ENCODE measurements at places on chromosomes 2 and 18. TPM values are rescaled to one million over a fixed set of nuclear protein-coding genes. Genes with fewer than 3 reads are reported as not detected.

Gene IL1RL2
- total RNA-seq = not detected

DNA sequence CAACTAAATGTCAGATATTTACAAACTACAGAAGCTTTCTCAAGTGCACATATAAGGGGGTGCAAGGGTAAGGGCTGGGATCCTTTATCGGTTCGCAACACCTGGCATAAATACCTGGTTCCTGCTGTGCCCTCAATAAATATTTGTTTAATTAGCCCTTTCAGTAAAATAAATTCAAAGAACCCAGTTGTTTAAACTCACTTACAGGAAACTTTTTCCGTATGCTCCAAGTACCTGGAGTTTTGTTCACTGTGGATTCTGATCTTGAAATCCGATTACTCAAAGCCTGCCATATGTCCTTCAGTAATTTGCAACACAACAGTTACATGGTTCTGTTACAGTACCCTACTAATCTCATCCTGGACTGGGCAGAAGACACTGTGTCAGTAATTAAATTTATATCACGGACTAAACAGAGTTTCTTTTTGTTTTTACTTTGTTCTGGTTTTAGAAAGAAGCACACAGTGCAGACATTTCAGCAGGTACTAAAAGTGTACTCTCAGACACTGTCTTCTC, 36.9 kb downstream of the TBC1D8 start:
- peaks cover 45% of the 10 kb centered on the region for H3K4me1 ChIP-seq
- peak overlapping the region; percentile 90 for H3K27ac ChIP-seq
- no peaks in the 10 kb centered on the region for H3K27me3 ChIP-seq
- peaks cover 19% of the 10 kb centered on the region for H3K36me3 ChIP-seq

Gene DSG1
- not detected for total RNA-seq

GRCh38 chr2:170180031-170180566, 2.2 kb downstream of the MYO3B start:
- DNase-seq = no peak
- H3K27me3 ChIP-seq = no peaks in the 10 kb centered on the region
- no peaks in the 10 kb centered on the region for H3K36me3 ChIP-seq
- no peak overlapping the region for H3K4me3 ChIP-seq
- H3K4me1 ChIP-seq = peaks cover 6% of the 10 kb centered on the region
- no peak overlapping the region for H3K27ac ChIP-seq

- H3K4me3 ChIP-seq = no peak overlapping the region
- H3K4me1 ChIP-seq = no peaks in the 10 kb centered on the region
- DNase-seq = no peak
- H3K36me3 ChIP-seq = no peaks in the 10 kb centered on the region
Measured at GRCh38 chr2:184589261-184589660, 9.1 kb upstream of the ZNF804A start.

Gene NT5DC4
- not detected for total RNA-seq

Gene REG3G
- total RNA-seq = not detected

Gene CAPN14
- not detected for total RNA-seq

DNA sequence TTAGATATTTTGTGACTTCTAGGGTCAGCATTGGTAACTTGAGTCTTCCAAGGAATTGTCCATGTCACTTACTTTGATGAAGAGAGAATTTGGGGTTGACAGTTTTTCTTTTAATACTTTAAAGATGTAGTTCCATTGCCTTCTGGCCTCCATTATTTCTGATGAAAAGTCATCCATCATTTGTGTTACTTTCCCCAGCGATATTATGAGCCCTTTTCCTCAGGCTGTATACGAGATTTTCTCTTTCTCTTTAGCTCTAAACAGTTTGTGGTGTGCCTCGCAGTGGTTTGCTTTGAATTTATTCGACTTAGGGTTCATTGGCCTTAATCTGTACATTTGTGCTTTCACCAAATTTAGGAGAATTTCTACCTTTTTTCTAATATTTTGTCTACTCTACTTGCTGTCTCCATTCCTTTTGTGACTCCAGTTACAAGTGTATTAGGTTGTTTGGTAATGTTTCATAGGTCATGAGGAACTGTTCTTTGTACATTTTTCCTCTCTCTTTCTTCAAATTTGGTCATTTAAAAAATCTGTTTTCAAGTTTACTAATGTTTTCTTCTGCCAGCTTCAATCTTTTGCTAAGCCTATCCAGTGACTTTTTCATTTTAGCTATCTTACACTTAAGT, 131.4 kb upstream of the OTOS start:
- DNase-seq = no peak
- H3K27ac ChIP-seq = no peak overlapping the region
- H3K36me3 ChIP-seq = no peaks in the 10 kb centered on the region
- H3K27me3 ChIP-seq = peaks cover 55% of the 10 kb centered on the region
- no peak overlapping the region for H3K4me3 ChIP-seq

Gene NIFK
- 171 TPM for total RNA-seq

DNA sequence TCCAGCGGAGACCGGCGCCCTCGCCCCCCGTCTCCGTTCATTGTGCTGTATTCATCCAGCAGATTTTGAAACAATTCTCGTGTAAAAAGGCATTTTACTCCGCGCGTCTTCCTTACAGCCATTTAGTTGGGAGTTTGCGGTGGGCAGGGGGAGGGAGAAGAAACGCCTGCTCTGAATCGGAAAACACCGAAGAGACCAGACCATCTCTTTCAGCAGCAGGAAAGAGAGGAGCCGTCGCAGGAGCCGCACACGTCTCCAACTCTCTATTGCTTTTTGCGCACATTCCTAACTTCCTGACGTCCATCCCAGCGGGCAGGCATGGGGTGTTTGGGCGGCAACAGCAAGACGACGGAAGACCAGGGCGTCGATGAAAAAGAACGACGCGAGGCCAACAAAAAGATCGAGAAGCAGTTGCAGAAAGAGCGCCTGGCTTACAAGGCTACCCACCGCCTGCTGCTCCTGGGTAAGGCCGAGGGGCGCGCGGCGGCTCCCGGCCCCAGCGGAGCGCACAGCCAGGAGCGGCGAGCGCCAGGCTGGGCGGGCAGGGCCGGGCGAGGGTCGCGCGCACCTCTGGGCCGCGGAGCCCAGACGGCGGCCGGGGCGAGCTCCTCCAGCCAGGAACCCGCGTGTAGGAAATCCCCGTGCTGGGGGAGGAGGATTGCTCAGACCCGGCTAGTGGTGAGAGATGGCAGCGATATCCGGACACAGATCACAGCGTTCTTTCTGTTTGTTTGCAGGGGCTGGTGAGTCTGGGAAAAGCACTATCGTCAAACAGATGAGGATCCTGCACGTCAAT, 63.2 kb downstream of the GNAL start:
- H3K36me3 ChIP-seq = no peaks in the 10 kb centered on the region
- H3K4me1 ChIP-seq = no peaks in the 10 kb centered on the region
- H3K4me3 ChIP-seq = peak overlapping the region; percentile 63
- H3K27me3 ChIP-seq = peaks cover 40% of the 10 kb centered on the region
- no peak overlapping the region for H3K27ac ChIP-seq
- DNase-seq = no peak

Gene UGT1A4
- 0.12 TPM for total RNA-seq

Gene LRATD1
- 4.7 TPM for total RNA-seq

- no peaks in the 10 kb centered on the region for H3K36me3 ChIP-seq
- no peak overlapping the region for H3K27ac ChIP-seq
- no peak overlapping the region for H3K4me3 ChIP-seq
- H3K27me3 ChIP-seq = no peaks in the 10 kb centered on the region
Measured at GRCh38 chr2:24930768-24931167, 10.7 kb upstream of the ADCY3 start.

DNA sequence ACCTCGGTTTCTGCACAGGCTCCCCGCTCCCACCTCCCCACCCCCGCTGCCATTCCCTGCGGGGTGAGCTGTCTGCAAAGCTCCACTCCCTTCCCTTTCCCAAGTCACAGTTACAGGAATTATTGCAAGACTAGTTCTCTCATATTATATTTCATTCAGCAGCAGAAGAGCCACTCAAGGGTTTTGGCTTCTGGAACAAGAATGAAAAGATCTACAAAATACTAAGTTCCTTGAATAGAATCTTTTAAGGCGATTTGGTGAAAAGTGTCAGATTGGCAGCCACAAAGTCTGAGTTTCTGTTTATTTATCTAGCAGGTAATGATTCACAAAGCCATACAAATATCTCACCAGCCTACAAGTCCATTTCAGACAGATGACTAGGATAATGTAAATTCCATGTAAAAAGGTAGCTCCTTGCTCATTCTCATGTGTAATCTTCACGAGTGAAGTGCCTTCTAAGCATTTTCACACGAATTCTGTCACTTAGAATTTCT, 221.9 kb upstream of the RBBP8 start:
- H3K27me3 ChIP-seq = no peaks in the 10 kb centered on the region
- peaks cover 6% of the 10 kb centered on the region for H3K4me1 ChIP-seq
- H3K4me3 ChIP-seq = peak overlapping the region; percentile 85

DNA sequence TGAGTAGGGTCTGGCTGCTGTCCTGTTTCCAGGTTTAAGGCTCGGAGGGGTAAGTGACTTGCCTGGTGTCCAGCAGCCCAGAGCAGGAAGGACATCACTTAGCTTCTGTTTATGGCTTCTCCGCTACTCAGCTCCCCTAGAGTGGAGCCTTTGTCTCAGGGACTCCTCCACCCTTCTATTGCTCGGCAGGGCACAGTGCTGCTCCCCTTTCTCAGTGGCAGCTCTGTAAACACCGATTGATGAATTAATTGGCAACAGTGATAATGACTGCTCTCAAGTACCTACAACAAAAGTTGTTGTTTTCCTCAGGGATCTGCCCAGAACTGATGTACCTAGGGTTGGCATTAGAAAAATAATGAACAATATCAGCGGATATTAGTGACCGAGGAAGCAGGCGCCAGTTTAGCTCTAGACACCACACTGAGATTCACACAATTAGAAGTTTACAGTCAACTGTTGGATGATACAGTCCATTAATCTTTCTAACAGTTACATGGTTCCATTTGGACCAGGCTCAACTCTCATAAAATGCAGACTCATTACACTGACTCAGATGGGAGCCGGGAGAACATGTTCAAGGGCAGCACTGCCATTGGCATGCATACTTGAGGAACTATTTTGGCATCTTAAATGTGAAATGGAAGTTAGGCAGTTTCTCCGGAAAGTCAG, 265.7 kb downstream of the MTX2 start:
- DNase-seq = peak; percentile 34
- no peak overlapping the region for H3K4me3 ChIP-seq
- H3K27me3 ChIP-seq = no peaks in the 10 kb centered on the region
- peaks cover 37% of the 10 kb centered on the region for H3K4me1 ChIP-seq
- H3K36me3 ChIP-seq = no peaks in the 10 kb centered on the region

- peaks cover 31% of the 10 kb centered on the region for H3K36me3 ChIP-seq
- H3K27me3 ChIP-seq = no peaks in the 10 kb centered on the region
- H3K27ac ChIP-seq = no peak overlapping the region
- no peak overlapping the region for H3K4me3 ChIP-seq
- H3K4me1 ChIP-seq = peaks cover 17% of the 10 kb centered on the region
Measured at GRCh38 chr2:19982268-19982667, 7.6 kb downstream of the WDR35 start.

- H3K4me3 ChIP-seq = no peak overlapping the region
- H3K36me3 ChIP-seq = no peaks in the 10 kb centered on the region
- no peak overlapping the region for H3K27ac ChIP-seq
- no peaks in the 10 kb centered on the region for H3K27me3 ChIP-seq
- H3K4me1 ChIP-seq = peaks cover 5% of the 10 kb centered on the region
Measured at GRCh38 chr2:118091631-118092030, 3.4 kb downstream of the INSIG2 start.

Gene NEU2
- not detected for total RNA-seq

GRCh38 chr2:174611854-174612253, 14.2 kb upstream of the WIPF1 start:
- no peaks in the 10 kb centered on the region for H3K36me3 ChIP-seq
- H3K27ac ChIP-seq = no peak overlapping the region
- H3K4me1 ChIP-seq = peaks cover 26% of the 10 kb centered on the region
- DNase-seq = no peak
- H3K4me3 ChIP-seq = no peak overlapping the region

- H3K36me3 ChIP-seq = peaks cover 17% of the 10 kb centered on the region
- H3K4me3 ChIP-seq = no peak overlapping the region
Measured at GRCh38 chr2:48525269-48525943, 4.5 kb upstream of the STON1 start.

DNA sequence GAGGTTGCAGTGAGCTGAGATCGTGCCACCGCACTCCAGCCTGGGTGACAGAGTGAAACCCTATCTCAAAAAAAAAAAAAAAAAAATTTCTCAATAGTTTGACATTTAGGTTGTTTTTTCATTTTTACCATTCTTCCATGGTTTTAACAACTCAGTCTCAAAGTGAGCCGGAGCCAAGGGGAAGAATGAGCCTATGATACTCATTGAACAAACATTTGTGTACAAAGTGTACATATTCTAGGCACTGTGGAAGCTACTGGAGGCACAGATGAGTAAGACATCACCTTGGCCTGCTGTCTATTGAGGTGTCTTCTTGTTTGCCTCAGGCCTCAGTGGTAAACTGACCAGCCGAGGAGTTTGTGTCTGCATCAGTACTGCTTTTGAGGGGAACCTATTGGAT, 21.9 kb downstream of the CENPO start:
- no peaks in the 10 kb centered on the region for H3K27me3 ChIP-seq
- no peak for DNase-seq
- no peaks in the 10 kb centered on the region for H3K4me1 ChIP-seq
- peaks cover 39% of the 10 kb centered on the region for H3K36me3 ChIP-seq

DNA sequence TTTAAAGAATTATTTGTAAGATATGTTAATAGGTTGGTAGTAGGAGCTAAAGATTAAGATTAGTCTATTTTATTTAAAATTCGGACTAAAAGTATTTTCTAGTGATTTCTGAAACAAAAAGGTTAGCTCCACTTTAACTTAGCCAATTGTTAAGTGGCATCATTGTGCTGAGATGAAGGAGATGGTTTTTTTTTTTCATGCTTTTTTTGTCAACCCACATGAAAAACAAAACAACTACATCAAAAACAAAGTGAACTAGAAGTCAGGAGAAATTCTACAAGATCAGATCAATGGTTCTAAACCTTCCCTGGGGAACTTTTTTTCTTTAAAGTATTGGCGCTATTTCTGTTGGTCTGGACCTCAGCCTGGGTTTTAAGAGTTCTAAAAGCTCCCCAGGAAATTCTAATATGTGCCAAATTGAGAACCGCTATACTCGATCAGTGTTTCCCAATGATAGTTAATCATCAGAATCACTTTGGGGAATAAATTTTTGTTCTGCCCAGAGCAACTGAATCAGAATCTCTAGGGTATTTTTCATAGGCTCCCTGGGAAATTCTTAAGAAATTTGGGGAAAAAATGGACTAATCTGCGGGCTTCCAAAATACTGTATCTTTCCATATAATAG, 2.3 kb downstream of the ZC3H6 start:
- H3K36me3 ChIP-seq = peaks cover 9% of the 10 kb centered on the region
- H3K27me3 ChIP-seq = no peaks in the 10 kb centered on the region
- H3K4me1 ChIP-seq = no peaks in the 10 kb centered on the region
- DNase-seq = no peak
- no peak overlapping the region for H3K4me3 ChIP-seq

Gene CDKL4
- total RNA-seq = not detected

GRCh38 chr2:205800224-205800623, 117.9 kb downstream of the NRP2 start:
- no peaks in the 10 kb centered on the region for H3K4me1 ChIP-seq
- no peaks in the 10 kb centered on the region for H3K36me3 ChIP-seq
- no peak overlapping the region for H3K27ac ChIP-seq
- no peak for DNase-seq
- no peak overlapping the region for H3K4me3 ChIP-seq

- H3K27ac ChIP-seq = no peak overlapping the region
- H3K4me3 ChIP-seq = no peak overlapping the region
- no peaks in the 10 kb centered on the region for H3K36me3 ChIP-seq
- DNase-seq = no peak
- H3K27me3 ChIP-seq = peaks cover 11% of the 10 kb centered on the region
- H3K4me1 ChIP-seq = no peaks in the 10 kb centered on the region
Measured at GRCh38 chr2:467101-467500, 179.2 kb upstream of the ALKAL2 start.
